ENCODE measurements at places on chromosomes 7 and 10. TPM values are rescaled to one million over a fixed set of nuclear protein-coding genes. Genes with fewer than 3 reads are reported as not detected.

Gene KCNIP2
- total RNA-seq: 1.5 TPM

Gene WNT8B
- not detected for total RNA-seq

Gene SLC13A4
- total RNA-seq: 0.30 TPM

Gene CD36
- total RNA-seq: 1,000 TPM

Gene TCAF2
- total RNA-seq: 7.2 TPM

Gene ATOH7
- not detected for total RNA-seq

Gene YKT6
- 123 TPM for total RNA-seq

Gene C7orf33
- total RNA-seq: not detected

Gene FRMD4A
- 114 TPM for total RNA-seq

Gene HSPA12A
- 25.8 TPM for total RNA-seq

Data from smooth muscle cell of the pulmonary artery (primary cell).